ENCODE measurements at places on chromosomes 4 and X. TPM values are rescaled to one million over a fixed set of nuclear protein-coding genes. Genes with fewer than 3 reads are reported as not detected.

Gene BRS3
- polyA plus RNA-seq: not detected

Gene HSPA4L
- polyA plus RNA-seq: not detected

Gene PHF8
- polyA plus RNA-seq: 13.6 TPM

Gene TMPRSS11F
- polyA plus RNA-seq: not detected

Data from IgD-negative memory B cell (primary cell).